ENCODE measurements at places on chromosomes 13 and 19.

GRCh38 chr13:76425935-76426334, 460.3 kb downstream of the KCTD12 start:
- no peak for DNase-seq

DNA sequence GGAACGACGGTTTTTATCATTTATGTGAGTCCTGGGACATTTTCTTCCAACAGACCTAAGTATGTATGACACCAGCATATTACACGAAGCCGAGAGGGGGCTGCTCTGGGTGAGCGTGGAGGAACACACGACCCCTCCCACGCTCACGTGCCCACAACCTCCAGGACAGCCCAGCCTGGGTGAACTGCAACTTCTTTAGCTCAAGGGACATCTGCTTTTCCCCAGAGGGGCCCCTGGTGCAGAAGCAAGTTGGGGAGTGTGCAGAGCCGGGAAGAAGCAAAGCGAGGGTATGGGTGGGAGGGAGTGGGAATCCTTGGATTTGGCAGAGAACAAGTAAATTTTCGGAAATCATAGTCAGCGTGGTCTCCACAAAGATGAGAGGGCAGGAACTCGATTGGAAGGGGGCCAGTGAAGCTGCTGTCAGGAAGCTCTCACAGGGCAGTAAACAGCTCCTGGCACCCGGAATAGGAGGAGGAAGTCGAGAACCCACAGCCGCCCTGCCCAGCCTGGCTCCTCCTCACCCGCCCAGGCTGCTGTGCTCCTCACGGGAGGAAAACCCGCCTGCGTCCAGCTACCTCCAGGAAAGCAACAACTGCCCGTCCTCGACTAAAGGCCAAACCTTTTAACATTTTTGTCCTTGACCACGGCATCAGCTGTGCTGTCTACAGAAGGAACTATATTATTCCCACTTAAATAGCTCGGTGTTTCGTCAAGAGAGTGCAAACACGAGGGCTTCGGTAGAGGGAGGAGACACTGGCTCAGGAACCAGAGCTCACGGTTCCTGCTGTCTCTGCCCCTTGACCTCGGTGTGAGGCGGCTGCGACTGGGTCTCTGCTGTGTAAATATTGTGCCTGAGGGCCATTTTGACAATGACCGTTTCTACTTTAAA, 17.2 kb upstream of the CFAP97D2 start:
- DNase-seq, result no peak

- peak; percentile 71 for DNase-seq
Measured at GRCh38 chr19:8209462-8210378, 550 bp downstream of the CERS4 start.

- DNase-seq, result no peak
Measured at GRCh38 chr13:91664039-91664438, 265.6 kb downstream of the GPC5 start.

DNA sequence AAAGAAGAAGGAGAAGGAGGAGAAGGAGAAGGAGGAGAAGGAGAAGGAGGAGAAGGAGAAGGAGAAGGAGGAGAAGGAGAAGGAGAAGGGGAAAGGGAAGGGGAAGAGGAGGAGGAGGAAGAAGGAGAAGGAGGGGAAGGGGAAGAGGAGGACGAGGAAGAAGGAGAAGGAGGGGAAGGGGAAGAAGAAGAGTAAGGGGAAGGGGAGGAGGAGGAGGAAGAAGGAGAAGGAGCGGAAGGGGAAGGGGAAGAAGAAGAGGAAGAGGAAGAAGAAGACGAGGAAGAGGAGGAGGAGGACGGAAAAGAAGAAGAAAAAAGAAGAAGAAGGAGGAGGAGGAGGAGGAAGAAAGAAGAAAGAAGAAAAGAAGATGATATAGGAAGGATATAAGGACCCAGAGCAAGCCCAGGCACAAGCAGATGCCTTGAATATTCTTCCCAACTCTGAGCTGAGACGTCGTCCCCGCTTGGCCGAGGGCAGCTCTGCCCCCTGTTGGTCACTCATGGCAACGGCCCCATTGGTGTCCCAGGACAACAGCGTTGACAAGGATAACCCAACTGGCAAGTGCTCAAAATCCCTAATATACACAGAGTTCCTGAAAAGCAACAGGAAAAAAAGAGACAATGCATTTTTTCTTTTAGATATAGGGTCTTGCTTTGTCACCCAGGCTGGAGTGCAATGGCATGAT, 30.6 kb upstream of the IGSF23 start:
- no peak for DNase-seq

DNA sequence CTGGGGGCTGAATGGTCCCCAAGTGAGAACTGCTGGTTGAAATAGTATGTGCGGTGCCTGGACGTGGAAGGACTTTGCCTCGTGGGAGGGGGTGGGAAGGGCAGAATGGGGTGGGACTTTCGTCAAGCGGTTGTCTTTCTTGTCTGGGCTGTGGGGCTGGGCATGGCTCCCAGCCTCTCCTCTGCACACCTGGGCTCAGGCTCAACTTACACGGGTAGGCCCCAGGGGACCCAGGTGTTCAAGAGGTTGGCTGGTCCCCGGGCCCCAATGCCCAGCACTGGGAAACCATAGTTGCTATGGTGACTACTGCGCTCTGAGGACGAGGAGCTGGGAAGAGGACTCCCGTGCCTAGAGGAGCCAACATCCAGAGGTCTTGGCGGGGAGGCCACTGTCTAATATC, 7.3 kb downstream of the NWD1 start:
- DNase-seq, result no peak

DNA sequence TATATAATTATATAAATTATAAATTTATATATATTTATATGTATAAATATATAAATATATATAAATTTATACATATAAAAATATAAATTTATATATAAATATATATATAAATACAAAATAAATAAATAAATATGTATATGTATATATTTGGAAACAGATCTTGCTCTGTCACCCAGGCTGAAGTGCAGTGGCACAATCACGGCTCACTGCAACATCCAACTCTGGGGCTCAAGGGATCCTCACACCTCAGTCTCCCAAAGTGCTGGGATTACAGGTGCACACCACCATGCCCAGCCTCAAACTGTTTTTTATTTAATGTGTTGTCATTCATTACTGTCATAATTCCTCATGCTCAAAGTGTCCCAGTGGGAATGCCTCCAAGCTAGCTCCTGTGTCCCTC, 25.2 kb upstream of the PDCD5 start:
- DNase-seq, result no peak

DNA sequence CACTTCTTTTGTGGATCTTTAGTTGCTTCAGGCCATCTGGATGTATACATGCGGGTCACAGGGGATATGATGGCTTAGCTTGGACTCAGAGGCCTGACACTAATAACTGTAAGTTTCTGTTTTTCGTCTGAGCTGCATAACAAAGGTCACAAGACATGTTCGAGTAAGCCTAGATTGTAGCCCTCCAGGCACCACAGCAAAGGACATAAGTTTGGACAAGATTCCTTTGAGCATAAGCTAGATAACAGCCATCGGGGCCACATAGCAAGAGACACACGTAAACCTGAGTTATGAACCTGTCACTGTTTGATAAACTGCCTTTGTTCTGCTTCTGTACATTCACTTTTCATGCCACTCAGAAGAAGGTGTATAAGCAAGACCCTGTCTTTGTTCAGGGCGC, 14.6 kb downstream of the IGFL3 start:
- no peak for DNase-seq

- DNase-seq, result no peak
Measured at GRCh38 chr19:48877855-48878195, 5.6 kb downstream of the PPP1R15A start.

GRCh38 chr13:56923626-56924140, 217.0 kb upstream of the PRR20A start:
- DNase-seq, result no peak

DNA sequence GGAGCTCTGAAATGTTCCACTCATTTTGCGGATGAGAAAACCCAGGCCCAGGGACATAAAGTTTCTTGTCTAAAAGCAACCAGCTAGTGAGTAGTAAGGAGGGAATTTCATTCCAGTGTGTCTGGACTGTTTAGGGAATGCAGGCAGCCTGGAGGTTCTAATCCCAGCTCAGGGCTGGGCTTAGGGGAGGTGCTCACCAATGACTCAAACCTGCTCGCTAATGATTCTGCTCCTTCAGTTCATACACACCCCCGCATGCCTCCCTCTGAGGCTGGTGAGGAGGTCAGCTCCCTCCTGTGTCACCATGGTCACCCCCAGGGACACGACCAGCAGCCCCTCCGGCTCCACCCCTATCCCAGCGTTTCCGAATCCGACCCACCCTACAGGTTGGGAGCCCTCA, 34.6 kb downstream of the CYP4F2 start:
- DNase-seq, result no peak

GRCh38 chr13:30409886-30410704, 12.2 kb upstream of the UBE2L5 start:
- no peak for DNase-seq

- no peak for DNase-seq
Measured at GRCh38 chr19:49858088-49858985, 7.4 kb downstream of the PTOV1 start.

- no peak for DNase-seq
Measured at GRCh38 chr13:49026851-49027250, 51.1 kb downstream of the FNDC3A start.

DNA sequence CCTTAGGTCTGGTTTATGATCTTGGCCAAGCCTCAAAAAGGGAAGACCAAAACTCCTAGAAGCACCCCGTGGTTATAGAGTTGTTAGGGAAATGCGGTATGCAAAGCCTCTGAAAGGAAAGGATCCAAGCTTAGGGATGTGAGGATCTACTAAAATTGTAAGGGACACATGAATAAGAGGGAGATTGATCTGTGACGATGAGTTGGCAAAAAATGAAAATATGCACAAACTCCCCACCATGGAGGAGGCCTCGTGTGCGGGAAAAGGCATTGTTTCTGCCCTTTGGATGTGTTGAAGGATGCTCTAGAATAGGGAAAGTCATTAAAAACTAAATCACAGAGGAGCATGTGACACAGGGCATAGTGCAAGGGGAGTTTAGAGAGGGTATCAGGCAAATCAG, 88.7 kb upstream of the UBL3 start:
- DNase-seq, result no peak

GRCh38 chr13:110683203-110683883, 22.6 kb downstream of the CARS2 start:
- no peak for DNase-seq

GRCh38 chr13:96824140-96824539, 170.1 kb downstream of the OXGR1 start:
- DNase-seq, result no peak

GRCh38 chr19:28569132-28570131, 643.5 kb downstream of the UQCRFS1 start:
- DNase-seq, result no peak

- no peak for DNase-seq
Measured at GRCh38 chr19:17052439-17052838, 22.8 kb downstream of the HAUS8 start.

DNA sequence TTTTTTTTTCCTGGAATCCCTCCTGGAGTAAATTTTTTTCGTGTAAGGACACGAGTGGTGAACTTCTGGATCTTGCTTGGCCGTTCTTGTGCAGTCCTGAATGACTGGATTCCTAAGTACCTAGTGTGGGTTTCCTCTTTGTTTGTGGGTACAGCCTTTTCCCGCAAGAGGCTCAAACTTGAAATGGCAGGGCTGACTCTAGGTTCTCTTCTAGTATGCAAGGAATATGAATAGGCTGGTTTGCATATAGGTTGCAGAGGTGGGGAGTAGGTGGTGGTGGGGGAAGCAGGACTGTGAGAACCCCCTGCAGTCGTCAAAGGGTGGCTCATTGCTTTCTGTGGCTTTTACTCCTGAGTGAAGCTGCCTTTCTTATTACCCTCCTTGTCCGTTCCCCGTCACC, 13.6 kb downstream of the UBAC2 start:
- DNase-seq, result no peak

DNA sequence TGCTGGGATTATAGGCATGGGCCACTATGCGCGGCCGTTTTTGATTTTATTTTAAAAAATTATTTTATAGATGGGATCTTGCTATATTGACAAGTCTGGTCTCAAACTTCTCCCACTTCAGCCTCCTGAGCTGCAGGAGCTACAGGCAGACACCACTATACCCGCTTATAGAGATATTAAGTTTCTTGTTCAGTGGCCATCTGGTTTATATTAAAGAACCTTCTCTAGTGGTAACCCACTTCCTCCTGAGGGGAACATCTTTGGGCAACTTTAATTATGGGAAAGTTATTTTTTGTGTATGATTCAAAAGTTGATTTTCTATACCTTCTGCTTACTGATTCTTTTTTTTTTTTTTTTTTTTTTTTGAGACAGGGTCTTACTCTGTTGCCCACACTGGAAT, 172.7 kb downstream of the KLF5 start:
- no peak for DNase-seq

DNA sequence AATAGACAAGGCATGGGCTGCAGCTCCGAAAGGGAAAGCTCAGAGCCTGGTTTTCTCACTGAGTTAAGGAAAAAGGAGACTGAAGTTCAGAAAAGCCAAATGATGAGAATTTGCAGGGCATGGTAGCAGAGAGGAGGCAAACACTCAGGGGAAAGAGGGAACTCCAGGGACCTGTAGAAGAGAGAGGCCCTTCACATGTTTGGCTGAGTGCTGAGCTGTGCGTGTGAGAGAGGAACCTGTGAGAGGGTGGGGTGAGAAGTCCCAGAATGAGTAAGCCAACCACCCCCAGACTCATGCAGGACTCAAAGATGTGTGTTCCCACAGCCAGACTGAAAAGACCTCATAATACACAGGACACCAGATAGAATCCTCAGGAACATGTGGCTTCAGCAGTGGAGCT, 2.8 kb upstream of the CRYL1 start:
- DNase-seq, result no peak

- no peak for DNase-seq
Measured at GRCh38 chr19:4009990-4010807, 2.7 kb downstream of the PIAS4 start.

- DNase-seq, result no peak
Measured at GRCh38 chr19:50040967-50041366, 15.2 kb downstream of the ZNF473 start.

- DNase-seq, result no peak
Measured at GRCh38 chr13:78881751-78882150, 222.8 kb upstream of the OBI1 start.
